ENCODE measurements at places on chromosomes 3 and 15.

DNA sequence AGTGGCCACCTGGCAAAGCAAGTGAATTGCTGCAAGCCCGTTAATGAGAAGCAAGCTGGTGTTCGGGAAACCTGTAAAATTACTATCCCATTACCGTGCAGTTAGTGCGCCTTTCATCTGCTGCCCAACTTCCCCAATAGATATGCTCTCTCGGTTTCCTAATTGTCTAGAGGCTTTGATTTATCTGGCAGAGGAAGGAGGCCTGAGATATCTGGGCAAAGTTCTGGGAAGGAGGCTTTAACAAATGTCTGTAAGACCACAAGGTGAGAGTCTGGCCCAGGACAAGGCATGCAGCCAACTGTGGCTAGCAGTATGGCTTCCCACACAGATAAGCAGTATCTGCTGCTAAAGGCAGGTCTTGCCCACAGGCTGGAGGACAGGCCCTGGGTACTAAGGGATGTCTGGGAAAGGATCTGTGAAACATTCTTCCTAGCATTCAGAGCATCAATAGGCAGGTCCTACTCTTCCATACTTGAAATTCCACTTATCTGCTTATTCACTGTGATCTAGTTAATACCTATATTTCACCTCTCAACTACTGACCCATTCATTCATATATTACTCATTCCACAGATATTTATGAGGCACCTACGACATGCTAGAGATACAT lies 130.0 kb upstream of the SLC2A2 start:
- no peak for DNase-seq

DNA sequence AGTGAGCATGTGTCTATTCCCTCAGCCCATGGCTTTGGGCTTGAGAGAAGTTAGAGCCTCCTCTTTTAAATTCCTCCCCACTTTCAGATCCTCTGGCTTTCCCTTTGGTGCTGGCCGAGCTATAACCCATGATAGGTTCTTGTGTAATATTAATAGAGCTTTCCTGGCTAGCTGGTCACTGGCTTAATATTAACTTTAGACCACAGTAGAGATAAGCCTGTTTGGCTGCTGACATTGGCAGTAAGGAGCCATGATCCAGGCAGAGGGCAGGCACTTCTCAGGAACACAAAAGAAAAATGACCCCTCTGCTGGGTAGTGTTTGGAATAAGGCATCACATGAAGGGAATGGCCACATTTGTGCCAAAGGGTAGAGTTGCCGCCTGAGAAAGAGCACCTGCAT lies 65.4 kb upstream of the UMPS start:
- no peak for DNase-seq

DNA sequence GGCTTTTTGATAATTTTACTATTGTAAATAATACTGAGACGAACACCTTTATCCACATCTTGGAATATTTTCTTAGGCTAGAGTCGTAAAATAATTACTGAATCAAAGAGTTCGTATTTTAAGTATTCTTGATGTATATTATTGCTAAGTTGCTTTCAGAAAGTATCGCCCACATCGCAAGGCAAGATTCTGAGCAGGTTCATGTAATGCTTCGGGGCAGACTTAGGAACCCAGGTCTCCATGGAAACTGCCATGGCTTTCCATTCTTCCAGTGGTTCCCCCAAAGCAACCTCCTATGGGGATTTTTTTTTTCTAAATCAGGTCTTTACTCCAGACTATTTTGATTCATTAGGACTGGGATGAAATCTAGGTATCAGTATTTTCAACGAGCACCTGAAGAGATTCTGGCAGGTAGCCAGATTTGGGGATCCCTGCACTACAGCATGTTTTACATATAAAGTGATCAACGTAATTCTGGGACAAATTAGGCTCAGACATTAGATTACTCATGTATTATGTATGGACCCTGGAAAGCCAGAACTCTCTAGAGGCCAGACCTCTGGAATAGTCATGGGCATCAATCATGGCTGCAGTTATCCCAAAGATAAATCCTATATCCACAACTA lies 86.5 kb downstream of the B3GNT5 start:
- no peak for DNase-seq

DNA sequence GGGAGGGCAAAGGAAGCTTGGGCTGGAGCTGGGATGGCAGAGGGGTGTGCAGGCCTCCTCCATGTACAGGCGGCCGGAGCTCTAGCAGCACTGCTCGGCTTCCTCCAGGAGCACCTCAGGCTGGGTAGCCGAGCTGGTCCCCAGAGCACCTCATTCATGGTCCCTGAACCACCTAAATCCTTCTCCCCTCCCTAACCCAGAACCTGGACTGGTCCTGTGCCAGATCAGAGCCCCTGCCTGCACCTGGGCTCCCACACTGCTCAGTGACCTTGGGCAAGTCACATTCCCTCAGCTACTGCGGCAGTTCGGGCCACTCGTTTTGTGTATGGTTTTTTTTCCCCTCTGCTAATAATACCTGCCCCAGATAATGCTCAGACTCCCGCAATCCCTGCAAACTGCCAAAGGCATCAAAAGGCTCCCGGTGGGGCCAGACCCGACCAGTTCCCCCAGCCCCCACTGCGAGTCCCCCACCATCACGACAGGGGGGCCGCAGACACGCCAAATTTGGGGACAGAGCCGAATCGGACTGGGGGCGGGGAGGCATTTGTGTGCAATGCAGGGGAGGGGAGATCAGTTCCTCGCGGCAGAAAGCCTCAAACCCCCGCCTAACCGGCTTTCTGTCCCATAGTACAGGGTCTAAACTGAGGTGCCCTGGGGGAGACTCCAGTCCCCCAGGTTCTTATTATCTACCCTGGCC lies 1.3 kb downstream of the SEMA7A start:
- no peak for DNase-seq

- DNase-seq = no peak
These were observed 5.7 kb downstream of the VGLL4 start for GRCh38 chr3:11637901-11638458.

- DNase-seq = no peak
These were observed 10.9 kb downstream of the ZBTB47 start for GRCh38 chr3:42664438-42664803.

Data from stimulated activated CD8-positive, alpha-beta memory T cell treated with anti-CD3 and anti-CD28 coated beads, Interleukin-7, amount 100 ng/mL, for 1 hour (primary cell).